T-cell (primary cell): ENCODE measurements at places on chromosomes 2 and 18. TPM values are rescaled to one million over a fixed set of nuclear protein-coding genes. Genes with fewer than 3 reads are reported as not detected.

DNA sequence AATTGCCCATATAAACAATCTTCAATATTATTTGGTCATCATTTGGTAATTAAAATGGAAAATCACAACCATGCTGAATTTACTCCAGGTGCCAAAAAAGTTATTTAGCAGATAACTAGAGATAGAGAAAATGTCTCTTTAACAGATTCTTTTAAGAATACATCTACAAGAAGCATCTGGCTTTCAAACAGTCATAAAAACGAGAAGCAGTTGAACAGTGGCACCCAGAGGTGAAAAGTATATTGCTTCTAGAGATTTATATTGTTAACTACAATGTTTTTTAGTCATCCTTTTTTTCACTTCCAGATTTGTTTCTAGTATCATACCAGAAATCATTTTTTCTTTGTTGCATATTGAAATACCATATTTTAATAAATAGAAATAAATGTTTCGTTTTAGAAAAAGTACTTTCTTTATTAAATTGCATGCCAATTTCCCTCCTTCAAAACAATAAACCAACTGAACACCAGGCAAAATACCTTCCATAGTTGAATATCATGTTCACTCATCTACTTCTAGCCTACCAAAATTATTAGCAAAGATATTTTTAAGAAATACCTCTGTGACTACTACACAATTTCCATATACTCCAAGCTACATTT lies 65.4 kb upstream of the HNRNPA3 start:
- no peak for DNase-seq

GRCh38 chr2:183951630-183952029 lies 646.7 kb upstream of the ZNF804A start:
- DNase-seq = no peak

- peak; percentile 69 for DNase-seq
Observed at GRCh38 chr2:106094131-106094841, 99.8 kb downstream of the UXS1 start.

DNA sequence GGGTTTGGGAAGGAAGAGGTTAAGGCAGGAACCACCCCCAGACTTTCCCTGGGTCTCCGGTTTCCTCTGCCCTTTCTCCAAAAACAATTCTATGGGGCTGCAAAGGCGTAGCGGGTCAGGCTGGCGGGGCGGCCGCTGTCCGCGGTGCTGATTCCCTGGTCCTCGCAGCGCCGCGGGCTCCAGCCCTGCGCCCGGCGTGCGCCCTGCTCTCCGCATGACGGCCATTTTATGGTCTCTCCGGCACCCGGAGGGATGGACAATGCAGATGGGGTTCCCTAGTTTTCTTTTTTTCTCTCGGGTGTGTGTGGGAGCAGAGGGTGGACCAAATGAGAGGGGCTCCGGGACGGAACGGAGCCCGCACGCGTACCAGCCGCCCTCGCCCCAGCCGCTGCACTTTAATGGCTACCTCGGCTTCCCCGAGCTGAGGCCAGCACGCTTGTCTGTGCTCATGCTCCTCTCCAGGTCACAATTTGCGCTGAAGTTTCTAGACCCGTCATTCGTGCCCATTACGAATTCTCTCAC lies 1.6 kb downstream of the ST8SIA3 start:
- DNase-seq = no peak

GRCh38 chr2:159968279-159968900 lies 94.0 kb downstream of the PLA2R1 start:
- no peak for DNase-seq

DNA sequence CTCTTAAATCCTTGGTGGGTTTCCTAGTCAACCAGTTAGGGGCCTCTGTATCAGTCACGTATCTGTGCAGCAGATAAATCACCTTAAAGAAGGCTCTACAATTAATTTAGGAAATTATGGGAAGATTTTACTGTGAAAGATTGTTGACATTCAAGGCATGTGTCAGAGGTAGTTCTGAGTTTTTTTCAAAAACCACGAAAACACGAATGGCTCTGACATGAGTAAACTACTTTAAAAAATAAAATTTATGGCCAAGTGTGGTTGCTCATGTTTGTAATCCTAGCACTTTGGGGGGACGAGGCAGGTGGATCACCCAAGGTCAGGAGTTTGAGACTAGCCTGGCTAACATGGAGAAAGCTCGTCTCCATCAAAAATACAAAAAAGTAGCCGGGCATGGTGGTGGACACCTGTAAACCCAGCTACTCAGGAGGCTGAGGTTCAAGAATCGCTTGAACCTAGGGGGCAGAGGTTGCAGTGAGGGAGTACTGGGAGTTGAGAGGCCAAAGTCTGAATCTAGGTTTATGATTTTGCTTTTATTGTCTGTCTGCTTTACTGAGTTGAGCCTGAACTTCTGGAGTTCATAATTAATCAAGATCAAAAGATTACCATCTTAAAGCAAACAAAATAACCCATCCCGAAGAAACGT lies 77.1 kb downstream of the SPRED2 start:
- no peak for DNase-seq

GRCh38 chr2:190449925-190450324 lies 41.8 kb downstream of the MFSD6 start:
- DNase-seq = no peak

DNA sequence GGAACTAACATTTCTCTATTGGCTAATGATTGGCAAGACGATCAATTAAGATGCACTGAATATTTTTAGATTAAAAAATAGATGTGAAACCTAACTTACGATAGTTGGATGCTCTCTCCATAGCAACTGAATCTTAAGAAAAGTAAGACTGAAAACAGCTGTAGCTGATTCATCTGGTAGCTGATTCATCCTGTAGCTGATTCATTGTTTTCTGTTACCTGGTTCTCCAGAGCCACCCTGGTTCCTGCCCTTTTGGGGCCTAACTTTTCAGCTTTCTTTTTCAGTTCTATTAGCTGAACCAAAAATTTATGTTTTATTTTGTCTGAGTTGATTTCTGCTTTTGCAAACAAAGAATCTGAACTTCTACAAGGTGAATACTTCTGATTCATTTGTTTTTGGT lies 22.7 kb upstream of the SPR start:
- DNase-seq = no peak

- no peak for DNase-seq
Observed at GRCh38 chr2:222105046-222105445, 193.8 kb downstream of the PAX3 start.

DNA sequence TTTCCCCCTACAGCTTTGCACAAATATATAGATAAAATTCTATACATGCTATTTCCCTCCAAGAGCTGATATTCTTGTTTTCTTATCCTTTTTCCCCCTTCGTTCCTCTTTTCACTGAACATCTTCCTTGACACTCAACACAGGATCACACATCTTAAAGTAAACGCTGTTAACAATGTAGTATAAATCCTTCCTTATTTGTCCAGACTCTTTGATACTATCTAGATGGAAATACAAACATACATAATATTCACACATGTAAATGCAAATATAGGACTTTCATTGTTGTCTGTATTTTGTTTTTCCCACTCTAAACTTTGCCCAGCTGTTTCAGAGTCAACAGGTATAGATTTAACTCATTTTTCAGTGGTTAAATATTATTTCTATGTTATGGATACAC lies 3.0 kb upstream of the TACR1 start:
- no peak for DNase-seq

DNA sequence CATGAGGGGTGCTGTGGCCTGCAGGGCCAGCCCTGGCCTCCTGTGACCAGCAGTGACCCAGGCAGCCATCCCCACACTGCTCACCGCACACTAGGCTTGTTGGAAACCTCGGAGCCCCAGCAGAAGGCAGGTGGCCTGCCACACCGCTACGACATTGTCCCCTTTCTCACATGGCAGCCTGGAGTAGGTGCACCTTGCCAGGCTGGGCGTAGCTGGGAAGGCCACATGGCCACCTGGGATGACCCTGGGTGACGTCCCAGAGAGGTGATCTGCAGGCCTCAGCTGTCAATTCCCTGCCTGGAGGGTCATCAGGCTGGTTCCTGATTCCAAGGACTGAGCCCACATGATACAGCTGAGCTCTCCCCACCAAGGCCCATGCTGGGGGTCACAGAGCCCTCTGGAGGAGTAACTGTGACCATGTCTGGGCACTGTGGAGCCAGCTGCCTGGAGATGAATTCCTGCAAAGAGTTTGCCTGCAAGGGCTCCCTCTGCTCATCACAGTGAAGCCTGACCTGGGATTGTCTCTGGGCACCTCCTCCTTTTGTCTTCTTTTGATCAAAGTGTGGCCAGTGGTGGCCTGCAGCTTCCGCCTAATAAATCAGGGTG lies 119.6 kb upstream of the OTOS start:
- no peak for DNase-seq

DNA sequence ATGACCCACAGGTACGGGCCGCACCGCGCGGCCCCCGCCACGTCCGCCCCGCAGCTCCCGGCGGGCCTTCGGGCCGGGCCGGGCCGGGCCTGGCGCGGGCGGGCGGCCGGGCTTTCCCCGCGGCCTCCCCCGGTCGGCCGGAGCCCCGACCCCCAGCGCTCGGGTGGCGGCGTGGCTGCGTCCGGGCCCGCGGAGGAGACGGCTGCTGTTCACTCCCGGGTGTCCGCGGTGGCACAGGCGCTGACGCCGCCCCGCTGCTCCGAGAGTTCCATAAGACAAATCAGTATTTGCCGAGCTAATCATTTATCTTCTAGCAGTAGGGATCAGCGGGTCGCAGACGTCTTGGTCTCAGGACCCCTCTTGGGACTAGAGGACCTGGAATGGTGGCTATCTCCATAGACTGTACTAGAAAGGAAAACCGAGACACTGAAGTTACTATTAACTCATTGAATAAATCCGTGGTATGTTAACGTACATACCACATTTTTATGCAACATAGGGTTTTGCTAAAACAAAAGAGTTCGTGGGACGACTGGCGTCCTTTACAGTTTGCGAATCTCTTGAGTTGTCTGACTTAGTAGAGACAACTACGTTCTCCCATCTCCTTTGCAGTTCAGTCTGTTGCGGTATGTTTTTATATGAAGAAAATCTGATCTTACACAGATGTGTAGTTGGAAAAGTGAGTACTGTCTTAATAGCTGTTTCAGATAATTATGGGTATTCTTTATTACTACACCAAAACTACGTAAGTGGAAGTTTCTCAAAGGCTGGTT lies 500 bp downstream of the LIMS1 start:
- peak; percentile 24 for DNase-seq

DNA sequence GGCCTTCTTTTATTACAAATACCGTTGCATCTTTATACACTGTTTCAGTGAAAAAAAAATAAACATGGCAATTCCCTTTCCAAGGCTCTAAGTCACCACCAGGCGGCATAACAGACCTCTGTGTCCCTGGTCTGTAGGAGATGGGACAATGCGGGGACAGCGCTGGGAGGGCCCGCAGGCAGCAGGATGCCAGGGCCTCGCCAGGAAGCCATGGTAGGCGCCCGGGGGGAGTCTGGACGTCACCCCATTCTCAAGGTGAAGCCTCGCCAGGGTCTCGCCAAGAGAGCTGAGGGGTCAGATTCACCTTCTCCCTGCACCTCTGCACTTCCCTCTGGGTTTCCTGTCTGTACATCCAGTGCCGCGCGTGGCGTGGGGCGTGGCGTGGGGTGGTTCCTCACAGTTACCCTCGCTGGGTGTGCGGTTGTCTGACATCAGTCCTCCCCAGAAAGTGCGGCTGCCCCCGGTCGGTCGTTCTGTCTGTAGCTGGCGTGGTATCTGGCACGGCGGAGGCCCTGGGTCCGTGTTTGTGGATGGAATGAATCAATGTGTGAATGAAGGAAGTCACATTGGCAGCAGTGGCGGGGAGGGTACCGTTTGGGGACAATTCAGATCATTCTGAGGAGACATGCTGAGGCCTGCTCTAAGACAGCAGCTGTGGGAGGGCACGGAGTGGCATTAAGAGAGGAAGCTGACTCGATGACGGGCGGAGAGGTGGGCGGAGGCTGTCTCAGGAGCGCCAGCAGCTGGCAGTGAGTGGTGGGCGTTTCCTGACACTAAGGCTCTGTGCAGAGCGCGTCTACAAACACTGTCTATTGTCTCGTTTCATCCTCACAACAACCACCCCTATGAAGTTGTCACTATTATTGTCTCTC lies 46.0 kb downstream of the LRRFIP1 start:
- DNase-seq = peak; percentile 96

- no peak for DNase-seq
Observed at GRCh38 chr2:237882510-237883481, 23.4 kb downstream of the RAMP1 start.

DNA sequence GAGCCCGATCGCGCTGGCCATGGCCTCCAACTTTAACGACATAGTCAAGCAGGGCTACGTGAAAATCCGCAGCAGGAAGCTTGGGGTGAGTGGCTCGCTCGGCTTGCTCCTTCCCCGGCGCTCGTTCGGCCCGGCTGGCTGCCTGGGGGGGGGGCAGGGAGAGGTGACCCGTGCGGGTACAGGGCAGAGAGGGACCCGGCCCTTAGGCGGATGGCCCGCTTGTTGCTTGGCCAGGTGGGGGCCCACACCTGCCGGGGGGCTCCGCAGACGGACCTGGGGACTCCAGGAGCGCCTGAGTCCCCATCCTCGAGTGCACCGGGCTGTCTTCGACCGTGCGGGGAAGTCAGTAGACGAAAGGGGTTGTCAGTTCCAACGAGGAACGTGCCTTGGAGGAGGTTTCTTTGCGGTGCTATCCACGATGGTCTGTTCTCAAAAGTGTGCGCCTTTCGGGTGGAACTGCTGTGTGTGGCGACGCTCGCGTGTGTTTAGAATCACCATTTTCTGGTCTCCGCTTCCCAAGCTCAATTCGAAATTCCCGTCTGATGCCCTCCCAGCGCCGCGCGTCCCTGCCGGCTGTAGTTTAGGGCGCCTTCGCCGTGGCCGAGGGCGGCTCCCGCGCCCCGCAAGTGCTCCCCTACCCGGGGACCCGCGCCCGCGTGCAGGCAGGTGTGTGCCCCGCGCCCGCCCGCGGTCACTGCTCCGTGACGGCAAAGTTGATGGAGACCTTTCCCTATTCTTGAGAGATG lies 711 bp downstream of the DOK6 start:
- no peak for DNase-seq

DNA sequence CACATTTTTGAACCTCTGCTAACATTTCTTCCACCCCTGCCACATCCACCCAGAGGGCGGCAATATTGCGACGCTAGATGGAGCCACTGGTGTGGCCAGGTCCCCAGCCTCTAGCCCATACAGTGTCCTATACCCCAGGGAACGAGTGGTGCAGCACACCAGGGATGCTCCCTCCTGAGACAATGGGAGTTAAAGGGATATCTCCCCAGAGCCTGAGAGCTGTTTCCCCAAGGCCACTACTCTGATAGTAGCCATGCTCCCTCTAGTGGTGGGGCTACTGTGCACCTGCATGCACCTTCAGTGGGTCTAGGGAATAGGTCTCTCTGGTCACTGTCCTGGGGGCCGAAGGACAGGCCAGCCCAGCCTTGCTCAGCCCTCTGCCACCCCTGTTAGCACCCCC lies 336.4 kb upstream of the FSHR start:
- DNase-seq = no peak

GRCh38 chr18:65974758-65975157 lies 223.9 kb downstream of the CDH7 start:
- no peak for DNase-seq

SMYD1 gene
- not detected for total RNA-seq

FBXO48 gene
- 1.8 TPM for total RNA-seq

ROCK1 gene
- 102 TPM for total RNA-seq

C1QL2 gene
- not detected for total RNA-seq

PPP1R7 gene
- 56.8 TPM for total RNA-seq

ESCO1 gene
- total RNA-seq = 26.2 TPM

SEC11C gene
- total RNA-seq = 51.0 TPM

KIF1A gene
- total RNA-seq = 0.43 TPM

CDH20 gene
- total RNA-seq = 0.09 TPM

PROKR1 gene
- total RNA-seq = not detected

ATP6V1B1 gene
- total RNA-seq = not detected

PSTPIP2 gene
- 16.0 TPM for total RNA-seq

SULT6B1 gene
- not detected for total RNA-seq

NRP2 gene
- total RNA-seq = 1.1 TPM
